ENCODE measurements at places on chromosomes 5 and 9.

- no peak for DNase-seq
- H3K27me3 ChIP-seq, result peaks cover 2% of the 10 kb centered on the region
- no peak overlapping the region for H3K27ac ChIP-seq
- H3K36me3 ChIP-seq, result no peaks in the 10 kb centered on the region
These were observed 130.0 kb downstream of the COL23A1 start for GRCh38 chr5:178460174-178460573.

DNA sequence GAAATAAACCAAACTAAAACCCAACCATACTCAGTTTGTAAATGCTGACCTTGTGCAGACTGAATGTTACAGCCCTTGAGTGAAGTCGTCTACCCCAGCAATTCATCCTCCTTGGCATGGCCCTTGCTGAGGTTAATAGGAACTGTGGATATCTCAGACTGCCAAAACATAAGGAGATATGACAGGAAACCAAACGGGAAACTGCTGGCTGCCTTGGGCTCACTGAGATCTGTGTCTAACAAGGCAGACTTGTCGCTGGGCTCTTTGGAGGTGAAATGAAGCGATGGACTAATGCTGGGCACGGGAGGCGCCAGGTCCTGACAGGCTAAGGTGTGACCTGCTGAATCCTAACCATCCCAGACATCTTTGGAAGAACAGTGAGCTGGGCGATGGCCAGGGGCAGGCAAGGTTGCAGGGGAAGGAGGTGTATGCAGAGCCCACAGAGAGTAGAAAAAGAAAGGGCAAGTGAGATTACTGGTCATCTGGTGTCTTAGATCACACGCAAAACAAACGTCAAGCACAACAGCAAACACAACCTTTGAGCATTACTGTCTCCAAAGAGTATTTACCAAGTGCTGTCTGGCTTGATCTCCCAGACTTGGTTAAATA lies 44.6 kb upstream of the ALDH1A1 start:
- H3K36me3 ChIP-seq, result no peaks in the 10 kb centered on the region
- H3K27me3 ChIP-seq, result no peaks in the 10 kb centered on the region
- H3K4me1 ChIP-seq, result no peaks in the 10 kb centered on the region
- DNase-seq, result no peak
- no peak overlapping the region for H3K27ac ChIP-seq
- no peak overlapping the region for H3K4me3 ChIP-seq

DNA sequence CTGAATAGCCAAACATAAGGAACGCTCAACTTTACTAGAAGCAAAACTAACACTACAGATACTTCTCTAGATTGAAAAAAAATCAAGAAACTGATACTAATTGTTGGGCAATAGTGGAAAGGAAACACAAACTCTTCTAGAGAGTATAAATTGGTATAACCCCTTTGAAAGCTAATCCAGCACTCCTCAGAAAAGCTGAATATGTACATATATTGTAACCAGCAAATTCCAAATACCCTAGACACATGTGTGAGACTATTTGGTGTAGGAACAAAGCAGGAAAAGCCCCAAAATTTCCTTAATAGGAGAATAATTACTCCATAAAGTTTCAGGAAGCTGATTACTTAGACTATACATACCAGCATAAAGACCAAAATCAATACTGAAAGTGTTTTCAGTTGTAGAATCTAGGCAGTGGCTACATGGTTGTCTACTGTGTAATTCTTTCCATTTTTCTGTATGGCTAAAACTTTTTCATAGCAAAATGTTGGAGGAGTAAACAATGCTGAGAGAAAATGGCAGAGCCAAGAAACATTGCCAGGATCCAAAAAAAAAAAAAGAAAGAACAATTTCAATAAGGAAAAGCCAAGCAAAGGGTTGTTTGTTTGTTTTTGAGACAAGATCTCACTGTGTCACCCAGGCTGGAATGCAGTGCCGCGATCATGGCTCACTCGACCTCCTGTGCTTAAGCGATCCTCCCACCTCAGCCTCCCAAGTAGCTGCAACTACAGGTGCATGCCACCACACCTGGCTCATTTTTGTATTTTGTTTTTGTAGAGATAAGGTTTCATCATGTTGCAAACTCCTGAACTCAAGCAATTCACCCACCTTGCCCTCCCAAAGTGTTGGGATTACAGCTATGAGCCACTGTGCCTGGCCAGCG lies 15.0 kb downstream of the SKP1 start:
- no peak for DNase-seq
- H3K27ac ChIP-seq, result no peak overlapping the region
- H3K4me1 ChIP-seq, result no peaks in the 10 kb centered on the region
- peaks cover 26% of the 10 kb centered on the region for H3K36me3 ChIP-seq
- H3K4me3 ChIP-seq, result no peak overlapping the region

- peaks cover 4% of the 10 kb centered on the region for H3K27me3 ChIP-seq
- no peak overlapping the region for H3K4me3 ChIP-seq
- H3K4me1 ChIP-seq, result peaks cover 42% of the 10 kb centered on the region
- H3K27ac ChIP-seq, result peak overlapping the region; percentile 75
- DNase-seq, result peak; percentile 87
These were observed 180.1 kb downstream of the MACROH2A1 start for GRCh38 chr5:135218790-135219568.

DNA sequence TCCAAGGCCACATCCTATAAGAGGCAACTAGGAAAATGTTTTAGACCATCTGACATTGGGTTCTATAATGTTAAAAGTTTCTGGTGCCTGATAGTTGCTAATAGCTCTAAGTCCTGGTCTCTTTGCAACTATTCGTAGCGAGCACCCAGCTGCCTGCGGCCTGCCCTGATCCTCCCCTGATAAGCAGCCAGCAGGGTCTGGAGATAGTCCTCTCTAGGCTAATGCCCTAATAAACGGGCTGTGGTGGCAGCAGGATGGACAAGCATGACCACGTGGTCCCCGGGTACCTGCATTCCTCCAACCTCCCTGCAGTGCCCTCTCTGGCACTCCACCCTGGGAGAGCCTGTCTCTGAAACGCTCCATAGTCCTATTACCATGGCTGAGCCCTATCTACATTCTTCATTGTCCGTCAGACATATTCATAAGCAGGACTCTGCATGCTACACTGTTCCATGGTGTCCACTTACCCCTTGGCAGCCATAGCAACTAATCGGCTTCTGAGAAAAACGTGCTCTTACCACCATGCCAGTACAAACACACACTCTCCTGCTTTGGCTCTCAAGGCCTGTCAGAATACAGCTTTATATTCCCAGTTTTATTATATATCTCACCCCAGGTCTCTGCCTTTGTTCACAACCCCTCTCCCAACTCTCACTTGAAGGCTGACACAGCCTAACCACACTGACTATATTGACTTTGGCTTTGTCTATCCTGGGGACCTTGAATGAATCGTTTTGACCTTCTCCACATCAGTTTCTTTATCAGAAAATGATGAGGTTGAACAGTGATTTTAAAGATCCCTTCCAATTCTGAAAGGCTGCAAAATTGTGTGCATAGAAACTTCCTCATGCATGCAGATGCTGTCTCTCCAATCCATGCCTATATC lies 49.9 kb upstream of the DAPK1 start:
- H3K27ac ChIP-seq, result no peak overlapping the region
- H3K36me3 ChIP-seq, result no peaks in the 10 kb centered on the region
- H3K4me3 ChIP-seq, result no peak overlapping the region
- no peak for DNase-seq
- H3K4me1 ChIP-seq, result no peaks in the 10 kb centered on the region

GRCh38 chr5:9927521-9927997 lies 297.4 kb upstream of the TAS2R1 start:
- peaks cover 15% of the 10 kb centered on the region for H3K4me1 ChIP-seq
- no peaks in the 10 kb centered on the region for H3K36me3 ChIP-seq
- no peak overlapping the region for H3K27ac ChIP-seq
- H3K27me3 ChIP-seq, result no peaks in the 10 kb centered on the region
- H3K4me3 ChIP-seq, result no peak overlapping the region

DNA sequence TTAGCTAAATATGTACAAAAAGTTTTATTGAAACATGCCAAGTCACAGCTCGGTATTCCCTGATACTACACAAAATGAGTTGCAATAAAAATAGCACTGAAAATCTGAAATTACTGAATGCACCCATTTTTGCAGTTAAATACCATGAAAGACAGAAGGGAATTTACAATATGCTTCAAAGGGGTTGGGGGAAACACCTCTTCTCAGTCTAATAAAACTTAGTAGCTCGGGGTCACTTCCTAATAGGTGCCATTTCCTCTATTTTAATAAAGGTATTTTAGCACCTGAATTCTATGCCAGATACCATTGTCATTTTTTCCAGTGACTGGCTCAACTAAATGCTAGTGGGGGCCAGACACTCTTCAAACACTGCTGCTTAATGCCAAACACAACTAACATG lies 204.1 kb upstream of the MEF2C start:
- no peaks in the 10 kb centered on the region for H3K27me3 ChIP-seq
- H3K27ac ChIP-seq, result no peak overlapping the region
- H3K36me3 ChIP-seq, result no peaks in the 10 kb centered on the region
- DNase-seq, result no peak
- H3K4me3 ChIP-seq, result no peak overlapping the region
- H3K4me1 ChIP-seq, result no peaks in the 10 kb centered on the region

GRCh38 chr5:89036704-89037489 lies 153.9 kb upstream of the MEF2C start:
- H3K4me1 ChIP-seq, result peaks cover 4% of the 10 kb centered on the region
- no peaks in the 10 kb centered on the region for H3K27me3 ChIP-seq
- no peak overlapping the region for H3K4me3 ChIP-seq
- H3K36me3 ChIP-seq, result no peaks in the 10 kb centered on the region
- H3K27ac ChIP-seq, result peak overlapping the region; percentile 49

- no peaks in the 10 kb centered on the region for H3K36me3 ChIP-seq
- no peak for DNase-seq
- H3K27me3 ChIP-seq, result no peaks in the 10 kb centered on the region
- no peak overlapping the region for H3K27ac ChIP-seq
These were observed 330.9 kb upstream of the GRIA1 start for GRCh38 chr5:153159616-153160015.

- H3K4me3 ChIP-seq, result no peak overlapping the region
- H3K27me3 ChIP-seq, result no peaks in the 10 kb centered on the region
- peaks cover 10% of the 10 kb centered on the region for H3K4me1 ChIP-seq
- H3K36me3 ChIP-seq, result no peaks in the 10 kb centered on the region
These were observed 15.5 kb downstream of the FGD3 start for GRCh38 chr9:92962846-92963245.

GRCh38 chr5:113157886-113158285 lies 181.3 kb downstream of the DCP2 start:
- no peaks in the 10 kb centered on the region for H3K4me1 ChIP-seq
- no peaks in the 10 kb centered on the region for H3K27me3 ChIP-seq
- no peak overlapping the region for H3K27ac ChIP-seq
- no peaks in the 10 kb centered on the region for H3K36me3 ChIP-seq
- no peak overlapping the region for H3K4me3 ChIP-seq

- H3K27me3 ChIP-seq, result peaks cover 20% of the 10 kb centered on the region
- no peaks in the 10 kb centered on the region for H3K36me3 ChIP-seq
- DNase-seq, result peak; percentile 68
- H3K4me3 ChIP-seq, result peak overlapping the region; percentile 23
- peaks cover 32% of the 10 kb centered on the region for H3K4me1 ChIP-seq
These were observed 36.0 kb downstream of the SARDH start for GRCh38 chr9:133701981-133702797.

DNA sequence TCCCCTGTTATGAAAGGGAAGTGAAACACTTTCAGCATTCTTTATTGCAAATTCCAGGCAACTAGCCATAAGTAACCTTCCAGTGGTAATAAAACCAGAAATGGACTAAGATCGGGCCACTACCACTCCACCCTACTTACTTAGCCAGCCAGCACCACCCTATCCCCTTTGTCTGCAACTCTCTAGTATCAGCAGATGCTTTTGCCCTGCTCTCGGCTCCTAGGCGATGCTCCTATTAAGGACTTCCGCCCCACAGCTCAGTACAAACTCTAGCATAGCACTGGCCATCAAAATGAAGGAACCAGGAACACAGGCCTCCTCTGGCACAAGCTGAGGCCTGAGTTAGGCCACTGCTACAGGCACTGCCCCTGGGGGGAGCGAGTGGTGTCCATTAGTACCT lies 81.2 kb downstream of the GLDC start:
- DNase-seq, result peak; percentile 33
- no peak overlapping the region for H3K4me3 ChIP-seq
- H3K4me1 ChIP-seq, result peaks cover 3% of the 10 kb centered on the region
- no peak overlapping the region for H3K27ac ChIP-seq
- H3K36me3 ChIP-seq, result no peaks in the 10 kb centered on the region
- H3K27me3 ChIP-seq, result no peaks in the 10 kb centered on the region

DNA sequence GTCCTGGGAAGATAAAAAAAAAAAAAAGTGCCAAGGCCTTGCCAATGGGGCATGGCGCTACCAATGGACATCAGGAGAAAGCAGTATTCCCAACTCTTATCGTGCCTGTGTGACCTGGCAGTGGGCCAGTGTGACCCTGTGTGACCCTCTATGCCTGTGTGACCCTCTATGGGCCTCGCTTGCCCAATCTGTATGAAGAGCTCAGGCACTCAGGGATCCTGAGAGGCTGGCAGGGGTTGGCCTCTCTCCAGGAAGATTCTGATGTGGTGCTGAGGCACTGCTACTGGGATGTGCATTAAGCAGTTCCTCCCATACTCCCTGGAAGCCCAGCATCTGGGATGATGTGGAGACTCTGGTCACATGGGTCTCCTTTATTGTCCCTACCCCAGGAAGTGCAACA lies 179.2 kb downstream of the MACROH2A1 start:
- no peak for DNase-seq
- H3K27ac ChIP-seq, result peak overlapping the region; percentile 75
- peaks cover 3% of the 10 kb centered on the region for H3K27me3 ChIP-seq
